ENCODE measurements at places on chromosomes 7 and 10. TPM values are rescaled to one million over a fixed set of nuclear protein-coding genes. Genes with fewer than 3 reads are reported as not detected.
A peak's percentile ranks its signal among the peaks of the same experiment; 100 is the strongest.

GRCh38 chr7:147251751-147252325, 1135.2 kb downstream of the CNTNAP2 start:
- H3K4me1 ChIP-seq: no peaks in the 10 kb centered on the region
- no peak for DNase-seq
- no peak overlapping the region for H3K4me3 ChIP-seq
- no peaks in the 10 kb centered on the region for H3K27me3 ChIP-seq
- no peaks in the 10 kb centered on the region for H3K36me3 ChIP-seq

- H3K36me3 ChIP-seq: peaks cover 14% of the 10 kb centered on the region
- H3K4me1 ChIP-seq: peaks cover 29% of the 10 kb centered on the region
- H3K27ac ChIP-seq: peak overlapping the region; percentile 3
- H3K27me3 ChIP-seq: no peaks in the 10 kb centered on the region
Measured at GRCh38 chr7:2870471-2870931, 26.4 kb upstream of the GNA12 start.

DNA sequence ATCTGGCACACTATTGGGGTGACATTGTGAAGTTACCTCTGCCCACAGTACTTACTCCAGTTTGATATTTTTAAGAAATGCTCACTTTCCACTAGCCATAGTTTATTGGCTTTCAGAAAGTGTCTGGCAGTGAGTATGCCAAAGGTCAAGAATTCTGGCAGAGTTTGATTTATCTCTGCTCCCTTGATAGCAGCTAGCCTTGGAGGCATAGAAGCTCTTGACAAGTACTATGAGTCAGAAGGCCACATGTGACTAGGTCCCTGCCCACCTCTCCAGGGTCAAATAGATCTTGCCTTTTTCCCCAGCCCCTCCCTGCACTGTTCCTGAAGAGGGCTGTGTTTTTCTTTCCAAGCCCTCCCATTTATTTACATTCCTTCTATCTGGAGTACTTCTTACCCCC, 202.2 kb downstream of the AUTS2 start:
- H3K36me3 ChIP-seq: no peaks in the 10 kb centered on the region
- H3K4me3 ChIP-seq: no peak overlapping the region
- no peaks in the 10 kb centered on the region for H3K27me3 ChIP-seq
- DNase-seq: no peak
- no peak overlapping the region for H3K27ac ChIP-seq

MRPS24 gene
- 182 TPM for total RNA-seq

DNA sequence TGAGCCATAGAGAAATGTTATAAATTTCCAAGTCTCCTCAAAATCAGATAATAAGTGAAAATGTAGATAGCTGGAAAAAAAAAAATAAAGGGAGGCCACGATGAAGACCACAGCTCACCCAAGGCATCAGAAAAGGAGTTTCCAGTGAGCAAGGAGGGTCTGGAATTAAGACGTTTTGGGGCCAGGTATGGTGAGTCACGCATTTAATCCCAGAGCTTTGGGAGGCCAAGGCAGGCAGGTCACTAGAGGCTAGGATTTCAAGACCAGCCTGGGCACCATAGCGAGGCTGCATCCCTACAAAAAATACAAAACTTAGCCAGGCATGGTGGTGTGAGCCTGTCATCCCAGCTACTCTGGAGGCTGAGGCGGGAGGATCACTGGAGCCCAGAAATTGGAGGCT, 65.5 kb downstream of the ASB13 start:
- H3K27me3 ChIP-seq: no peaks in the 10 kb centered on the region
- H3K4me1 ChIP-seq: peaks cover 8% of the 10 kb centered on the region
- no peaks in the 10 kb centered on the region for H3K36me3 ChIP-seq
- no peak for DNase-seq
- no peak overlapping the region for H3K4me3 ChIP-seq

ACHE gene
- 11.3 TPM for total RNA-seq

ENTPD1 gene
- total RNA-seq: 0.92 TPM

BMI1 gene
- total RNA-seq: 31.2 TPM

DNA sequence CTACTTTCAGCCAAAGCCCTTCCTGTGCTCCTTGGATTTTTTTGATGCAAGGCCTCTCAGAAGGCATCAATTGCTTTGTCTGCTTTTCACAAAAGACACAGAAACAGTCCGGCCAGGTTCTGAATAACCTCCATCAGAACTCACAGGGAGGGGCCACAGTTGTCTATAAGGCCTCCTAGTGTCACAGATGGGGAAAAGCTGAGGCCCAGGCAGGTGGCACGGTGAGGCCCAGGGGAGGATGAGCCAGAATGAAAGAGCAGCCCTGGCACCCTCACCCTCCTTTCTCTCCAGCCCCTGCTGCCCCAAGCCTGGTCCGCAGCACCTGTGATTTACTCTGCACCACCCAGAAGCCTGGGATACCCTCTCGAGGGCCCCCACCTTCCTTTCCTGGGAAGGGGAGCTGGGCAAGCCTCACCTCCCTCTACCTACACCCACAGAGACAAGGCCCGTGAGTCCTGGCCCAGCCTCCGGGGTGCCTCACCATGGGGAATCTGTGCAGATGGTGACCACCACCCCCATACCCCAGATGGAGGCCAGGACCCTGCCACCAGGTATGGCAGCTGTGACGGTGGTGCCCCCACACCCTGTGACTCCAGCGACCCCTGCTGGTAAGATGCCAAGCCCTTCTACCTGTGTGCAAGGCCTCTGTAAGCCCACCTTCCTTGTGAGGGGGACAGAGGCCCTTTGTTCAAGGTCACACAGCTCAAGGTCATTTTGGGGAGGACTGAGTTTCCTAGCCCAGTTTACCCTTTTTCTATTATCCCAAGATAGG, 26.2 kb upstream of the ZNF467 start:
- H3K27ac ChIP-seq: no peak overlapping the region

DNA sequence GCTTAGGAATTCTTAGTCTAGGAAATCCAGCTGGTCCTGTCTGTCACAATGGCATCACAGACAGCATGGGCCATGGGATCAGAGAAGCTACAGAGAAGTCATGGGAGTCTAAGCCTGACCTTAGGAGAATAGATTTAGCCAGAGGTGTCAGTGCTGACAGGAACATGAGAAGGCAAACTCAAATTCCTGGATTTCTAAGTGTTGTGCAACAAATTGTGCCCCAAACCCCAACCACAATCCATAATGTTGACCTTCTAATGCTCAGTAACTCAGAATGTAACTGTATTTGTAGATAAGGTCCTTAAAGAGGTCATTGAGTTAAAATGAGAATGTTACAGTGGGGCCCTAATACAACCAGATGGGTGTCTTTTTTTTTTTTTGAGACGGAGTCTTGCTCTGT, 95.9 kb upstream of the RHOBTB1 start:
- no peak overlapping the region for H3K4me3 ChIP-seq
- no peaks in the 10 kb centered on the region for H3K27me3 ChIP-seq
- no peak for DNase-seq
- H3K27ac ChIP-seq: no peak overlapping the region
- H3K4me1 ChIP-seq: no peaks in the 10 kb centered on the region
- H3K36me3 ChIP-seq: no peaks in the 10 kb centered on the region

DNA sequence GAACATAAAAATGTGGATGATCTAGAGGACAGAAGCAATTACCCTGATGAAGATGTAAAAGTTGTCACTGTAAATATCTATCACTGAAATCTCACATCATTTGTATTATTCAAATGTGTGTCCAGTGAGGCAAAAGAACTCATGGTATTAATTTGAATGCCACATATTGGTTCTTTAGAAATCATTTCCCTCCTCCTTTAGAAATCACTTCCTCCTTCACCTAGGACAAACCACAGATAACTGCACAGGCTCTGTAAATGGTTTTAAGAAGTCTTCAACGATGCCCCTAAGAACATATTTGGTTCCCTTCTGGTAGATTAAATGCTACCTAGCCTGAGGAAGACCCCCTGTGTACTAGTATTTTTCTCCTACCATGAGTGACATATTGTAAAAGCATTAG, 33.1 kb upstream of the ZNF518A start:
- DNase-seq: no peak
- no peaks in the 10 kb centered on the region for H3K4me1 ChIP-seq
- no peak overlapping the region for H3K4me3 ChIP-seq
- no peak overlapping the region for H3K27ac ChIP-seq
- H3K36me3 ChIP-seq: no peaks in the 10 kb centered on the region
- peaks cover 29% of the 10 kb centered on the region for H3K27me3 ChIP-seq

NRBF2 gene
- 24.9 TPM for total RNA-seq

DNA sequence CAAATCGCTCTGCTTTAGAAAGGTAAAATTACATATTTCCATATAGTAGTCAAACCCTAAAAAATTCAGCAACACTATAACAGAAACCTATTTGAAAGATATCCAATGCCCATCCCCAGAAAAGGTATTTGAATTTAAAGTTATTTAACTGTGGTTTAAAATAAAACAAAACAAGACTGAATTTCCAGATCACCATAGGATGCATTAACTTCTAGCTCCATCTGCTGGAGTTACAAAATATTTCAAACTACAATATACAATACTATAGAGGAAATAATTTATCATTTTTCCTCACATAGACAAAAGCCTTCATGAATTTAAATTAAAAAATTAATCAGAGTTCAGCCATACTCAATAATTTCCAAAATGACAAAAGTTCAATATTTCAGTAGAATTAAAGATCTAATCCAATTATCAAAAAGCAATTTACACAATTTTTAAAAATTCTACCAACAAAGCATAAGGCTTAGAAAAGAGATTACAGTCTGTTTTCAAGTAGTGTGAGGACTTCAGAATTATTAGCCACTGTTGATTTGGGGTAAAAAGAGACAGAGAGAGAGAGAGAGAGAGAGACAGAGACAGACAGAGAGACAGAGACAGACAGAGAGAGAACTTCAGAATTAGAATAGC, 75.9 kb downstream of the LMBR1 start:
- H3K27ac ChIP-seq: no peak overlapping the region
- H3K27me3 ChIP-seq: no peaks in the 10 kb centered on the region
- peaks cover 9% of the 10 kb centered on the region for H3K4me1 ChIP-seq
- peaks cover 3% of the 10 kb centered on the region for H3K36me3 ChIP-seq
- DNase-seq: no peak

CNNM2 gene
- total RNA-seq: 3.2 TPM

GRCh38 chr7:150410680-150411346, 31.7 kb downstream of the ZNF775 start:
- peaks cover 8% of the 10 kb centered on the region for H3K36me3 ChIP-seq
- DNase-seq: no peak
- no peak overlapping the region for H3K27ac ChIP-seq

GRCh38 chr7:75572814-75573213, 80.7 kb downstream of the SPDYE5 start:
- peaks cover 3% of the 10 kb centered on the region for H3K36me3 ChIP-seq
- no peaks in the 10 kb centered on the region for H3K4me1 ChIP-seq
- no peak for DNase-seq
- H3K4me3 ChIP-seq: no peak overlapping the region
- no peaks in the 10 kb centered on the region for H3K27me3 ChIP-seq
